ENCODE measurements at places on chromosomes 4 and X.

- DNase-seq, result no peak
Observed at GRCh38 chr4:134308910-134309309, 107.3 kb upstream of the PABPC4L start.

DNA sequence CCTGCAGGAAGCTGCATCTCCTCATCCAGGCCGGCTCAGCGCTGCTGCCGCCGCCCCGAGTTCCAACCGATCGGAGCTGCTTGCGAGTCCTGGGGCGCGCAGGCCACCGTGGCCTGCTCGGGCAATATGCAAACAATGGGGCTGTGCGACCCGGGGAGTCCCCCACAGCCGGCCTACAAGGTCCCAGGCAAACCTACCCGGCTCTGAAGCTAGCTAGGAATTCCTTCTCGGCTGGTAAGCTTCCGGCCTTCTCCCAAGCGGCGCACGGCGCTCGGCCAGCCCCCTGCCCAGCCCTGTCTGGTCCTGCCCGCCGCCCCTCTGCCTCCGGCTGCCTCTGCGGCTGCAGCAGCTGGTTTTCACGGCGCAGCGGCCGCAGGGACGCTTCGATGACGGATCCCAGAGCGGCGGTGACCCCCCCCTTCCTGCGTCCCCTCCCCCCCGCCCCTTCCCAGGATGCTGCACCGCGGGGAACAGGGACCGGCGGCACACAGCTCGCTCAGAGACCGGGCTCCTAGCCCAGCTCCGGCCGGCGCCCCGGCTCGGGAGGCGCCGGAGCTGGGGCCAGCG lies 59.4 kb downstream of the TSC22D3 start:
- no peak for DNase-seq

DNA sequence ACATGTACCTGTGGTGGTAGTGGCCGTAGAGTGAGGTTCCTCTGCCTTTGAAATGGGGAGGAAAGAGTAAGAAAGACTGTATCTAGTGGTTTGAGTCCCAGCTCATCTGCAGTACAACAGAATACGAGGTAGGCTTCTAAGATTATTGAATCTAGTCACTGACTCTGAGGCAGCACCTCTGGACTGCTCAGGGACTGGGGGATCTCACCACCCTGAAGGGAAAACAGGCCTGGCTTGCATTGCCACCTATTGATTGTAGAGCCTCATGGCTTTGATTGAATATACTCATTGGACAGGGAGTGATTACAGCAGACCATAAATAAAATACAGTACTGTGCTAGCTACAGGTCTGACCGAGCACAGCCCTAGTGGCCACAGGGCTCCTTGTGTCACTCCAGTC lies 50.5 kb downstream of the GPR174 start:
- no peak for DNase-seq

GRCh38 chrX:137431693-137432488 lies 134.0 kb upstream of the ZIC3 start:
- DNase-seq, result no peak

DNA sequence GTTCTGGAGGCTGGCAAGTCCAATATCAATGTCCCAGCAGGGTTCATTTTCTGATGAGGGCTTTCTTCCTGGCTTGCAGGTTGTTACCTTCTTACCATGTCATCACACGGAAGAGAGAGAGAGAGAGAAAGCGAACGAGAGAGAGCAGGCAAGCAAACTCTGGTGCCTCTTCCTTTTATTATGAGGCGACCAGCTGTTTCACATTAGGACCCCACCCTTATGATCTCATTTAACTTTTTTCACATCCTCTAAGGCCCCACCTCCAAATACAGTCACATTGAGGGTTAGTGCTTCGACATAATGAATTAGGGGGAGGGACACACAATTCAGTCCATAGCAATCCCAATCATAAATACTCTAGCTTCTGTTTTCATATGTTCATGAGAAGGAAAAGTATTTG lies 10.6 kb upstream of the GPR174 start:
- no peak for DNase-seq

- no peak for DNase-seq
Observed at GRCh38 chr4:7642741-7643458, 208.2 kb upstream of the PSAPL1 start.

DNA sequence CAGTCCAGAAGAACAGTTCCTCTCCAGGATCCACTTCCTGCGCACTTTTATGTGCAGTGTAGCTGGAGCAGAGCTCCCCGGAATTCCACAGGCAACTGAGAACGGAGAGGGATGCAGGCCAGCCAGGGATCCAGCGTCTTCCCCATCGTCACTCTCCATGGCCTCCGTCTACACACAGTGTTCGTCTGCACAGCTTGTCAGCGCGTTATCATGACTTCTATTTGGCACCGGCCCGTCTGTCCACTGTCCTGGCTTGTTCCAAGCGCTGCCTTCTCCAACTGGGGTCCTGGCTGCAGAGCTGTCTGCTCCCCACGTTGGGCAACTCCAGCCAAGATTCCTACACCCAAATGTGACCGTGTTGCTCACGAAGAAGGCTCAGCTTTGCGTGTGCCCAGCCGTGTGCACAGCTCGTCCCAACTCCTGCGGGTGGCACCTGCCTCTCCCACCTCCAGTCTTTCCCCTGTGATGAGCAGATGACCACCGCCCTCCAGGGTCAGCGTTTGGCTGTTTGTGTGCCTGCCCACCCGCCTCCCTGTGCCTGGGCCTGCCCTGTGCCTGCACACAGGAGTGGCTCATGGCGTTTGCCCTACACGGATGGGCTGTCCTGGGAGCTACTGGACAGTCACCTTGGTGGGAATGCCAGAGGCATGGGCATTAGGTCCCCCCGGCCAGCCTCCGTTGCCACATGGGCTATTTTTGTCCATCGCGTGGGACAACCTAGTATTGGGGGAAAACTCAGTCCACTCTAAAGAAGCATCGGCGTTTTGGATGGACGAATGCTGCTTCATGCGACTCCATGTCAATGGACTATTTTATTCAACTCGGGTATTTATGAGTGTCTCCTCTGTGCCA lies 2.2 kb upstream of the CTBP1 start:
- DNase-seq, result no peak

- no peak for DNase-seq
Observed at GRCh38 chr4:46404981-46405380, 15.1 kb upstream of the GABRA2 start.

GRCh38 chr4:185794637-185795036 lies 17.4 kb downstream of the SORBS2 start:
- no peak for DNase-seq

GRCh38 chr4:52292245-52292644 lies 241.1 kb downstream of the SPATA18 start:
- no peak for DNase-seq

GRCh38 chr4:185120631-185120946 lies 22.5 kb upstream of the SLC25A4 start:
- no peak for DNase-seq

- no peak for DNase-seq
Observed at GRCh38 chrX:153704021-153704526, 16.3 kb downstream of the SLC6A8 start.

DNA sequence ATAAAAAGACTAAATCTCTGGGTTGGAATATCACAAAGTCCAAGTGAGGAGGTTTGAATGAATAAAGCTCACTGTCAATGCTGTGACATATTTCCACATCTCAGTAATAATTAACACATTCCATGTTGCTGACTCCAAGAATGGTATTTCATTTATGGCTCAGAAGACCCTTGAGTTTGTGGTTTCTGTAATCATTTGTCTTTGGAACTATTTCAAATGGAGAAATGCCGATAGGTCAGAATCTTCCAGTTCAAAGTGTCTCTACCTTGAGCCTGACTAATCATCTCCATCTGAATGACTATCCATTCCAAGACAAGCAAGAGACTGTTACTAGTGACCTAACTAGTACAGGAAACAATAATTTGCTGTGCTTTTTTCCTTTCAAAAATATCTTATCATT lies 24.2 kb upstream of the SLC2A9 start:
- no peak for DNase-seq

DNA sequence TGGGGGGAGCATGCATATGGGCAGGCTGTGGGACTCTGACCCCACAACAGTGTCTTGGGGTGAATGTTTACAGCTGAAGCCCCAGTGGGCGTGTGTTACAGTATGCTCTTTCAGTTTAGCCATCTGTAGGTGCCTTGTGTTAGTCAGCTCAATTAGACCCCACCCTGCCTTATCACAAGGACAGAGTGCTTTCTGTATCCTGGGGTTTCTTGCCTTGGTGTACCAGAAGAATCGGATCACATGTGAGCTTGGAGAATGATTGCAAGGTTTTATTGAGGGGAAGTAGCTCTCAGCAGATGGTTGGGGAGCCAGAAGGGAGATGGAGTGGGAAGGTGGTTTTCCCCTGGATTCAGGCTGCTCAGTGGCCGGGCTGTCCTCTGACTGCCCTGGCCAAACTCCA lies 27.3 kb downstream of the SH3BGRL start:
- no peak for DNase-seq

- no peak for DNase-seq
Observed at GRCh38 chrX:34810364-34810763, 132.2 kb upstream of the FAM47B start.

DNA sequence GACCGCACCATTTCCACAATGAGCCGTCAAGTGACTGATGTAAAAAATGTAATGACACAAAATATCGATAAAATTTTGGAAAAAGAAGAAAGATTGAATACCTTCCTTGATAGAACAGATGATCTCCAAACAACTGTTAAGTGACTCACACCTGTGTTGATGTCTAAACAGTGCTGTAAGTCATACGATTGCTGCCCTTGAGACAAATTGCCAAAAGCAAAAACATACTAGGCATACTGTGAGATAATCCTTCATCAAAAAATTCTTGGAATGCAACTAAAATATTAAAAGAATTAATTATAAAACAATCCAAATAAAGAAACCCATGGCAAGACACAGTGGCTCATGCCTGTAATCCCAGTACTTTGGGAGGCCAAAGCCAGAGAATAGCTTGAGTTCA lies 53.4 kb downstream of the HNRNPD start:
- no peak for DNase-seq

DNA sequence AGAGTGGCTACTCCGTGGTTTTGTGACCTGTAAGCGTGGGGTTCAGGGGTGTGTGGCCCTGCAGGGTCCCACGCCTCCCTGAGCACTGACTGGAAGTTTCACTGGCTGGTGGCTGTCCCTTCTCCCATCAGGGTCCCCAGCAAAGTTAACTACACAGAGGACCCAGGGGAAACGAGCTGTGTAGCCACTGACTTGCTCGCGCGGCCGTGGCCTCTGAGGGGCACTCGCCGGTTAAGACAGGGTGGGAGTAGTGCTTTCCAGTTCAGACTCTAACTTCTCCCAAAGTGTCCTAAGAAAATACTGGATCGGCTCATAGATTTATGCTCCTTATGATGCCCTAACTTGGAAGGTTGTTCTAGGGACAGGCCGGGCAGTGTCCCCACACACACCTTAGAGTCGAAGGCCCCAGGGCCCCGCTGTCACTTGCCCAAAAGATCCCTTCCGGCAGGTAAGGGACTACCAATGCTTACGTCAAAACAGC lies 28.2 kb downstream of the NELFA start:
- DNase-seq, result no peak

- DNase-seq, result no peak
Observed at GRCh38 chr4:53866055-53866454, 198.3 kb downstream of the CHIC2 start.

- DNase-seq, result no peak
Observed at GRCh38 chr4:172998527-172999469, 169.8 kb upstream of the GALNT7 start.

GRCh38 chrX:57366430-57366829 lies 79.9 kb downstream of the FAAH2 start:
- DNase-seq, result no peak

Data from 8988T (cell line).